H1 (cell line): ENCODE measurements at places on chromosomes 13 and 19. TPM values are rescaled to one million over a fixed set of nuclear protein-coding genes. Genes with fewer than 3 reads are reported as not detected.

RGCC gene
- total RNA-seq = 0.41 and 0.46 TPM in 2 replicates

- no peak overlapping the region for H3K4me3 ChIP-seq
- no peak overlapping the region for H3K27ac ChIP-seq
- no peaks in the 10 kb centered on the region for H3K27me3 ChIP-seq
- no peak for DNase-seq
- H3K4me1 ChIP-seq = peaks cover 6% of the 10 kb centered on the region
Measured at GRCh38 chr13:43140985-43141384, 117.6 kb downstream of the DNAJC15 start.

DNA sequence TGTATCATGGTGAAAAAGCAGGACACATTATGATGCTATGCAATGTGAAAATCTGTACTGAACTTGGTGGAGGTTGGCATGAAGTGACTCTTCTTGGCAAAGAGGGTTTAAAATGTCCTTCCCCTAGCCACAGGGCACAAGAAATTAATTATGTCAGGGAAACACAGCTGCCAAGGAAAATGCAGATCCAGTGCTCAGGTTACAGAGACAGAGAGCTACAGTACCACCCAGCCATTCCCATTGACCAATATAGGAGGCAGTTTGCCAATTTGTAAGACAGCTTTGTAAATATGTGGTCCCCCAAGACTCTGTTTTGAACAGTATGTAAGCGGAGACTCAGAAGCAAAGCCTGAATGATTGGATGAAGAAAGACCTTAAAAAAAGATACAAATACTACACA lies 69.4 kb upstream of the KLF12 start:
- H3K27me3 ChIP-seq = no peaks in the 10 kb centered on the region
- no peaks in the 10 kb centered on the region for H3K36me3 ChIP-seq

DNA sequence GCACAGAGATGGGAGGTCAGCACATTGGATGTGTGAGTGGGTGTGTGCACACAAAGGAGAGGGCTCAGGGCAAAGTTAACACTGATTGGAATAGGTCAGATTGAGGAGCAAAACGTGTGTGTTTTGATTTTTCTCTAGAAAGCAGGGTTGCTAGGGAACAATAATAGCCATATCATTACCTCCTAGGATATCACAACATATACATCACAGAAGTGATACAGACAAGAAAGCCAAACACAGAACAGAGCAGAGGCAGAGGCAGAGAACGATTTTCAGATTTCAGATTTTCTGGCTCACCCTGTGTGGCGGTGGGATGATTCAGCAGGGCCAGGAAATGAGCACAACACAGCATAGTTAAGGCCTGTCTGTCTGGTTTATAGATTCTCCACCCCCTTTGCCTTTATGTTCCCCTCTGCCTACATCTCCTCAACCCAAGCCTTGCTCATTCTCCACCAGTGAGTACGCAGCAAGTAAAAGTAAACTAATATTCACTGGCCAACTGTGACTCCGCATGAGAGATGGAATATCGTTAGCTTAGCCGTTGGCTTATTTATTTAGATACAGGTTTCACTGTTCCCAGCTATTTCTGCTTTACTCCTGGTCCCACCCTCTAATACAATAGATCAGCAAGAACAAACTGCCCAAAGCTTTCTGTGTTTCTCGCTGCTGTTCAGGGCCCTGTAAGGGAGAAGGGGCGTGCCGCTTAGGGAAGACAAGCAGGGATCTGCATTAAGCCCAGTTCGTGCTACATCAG lies 182.7 kb upstream of the TSC22D1 start:
- H3K27me3 ChIP-seq = no peaks in the 10 kb centered on the region
- H3K36me3 ChIP-seq = no peaks in the 10 kb centered on the region
- DNase-seq = no peak
- H3K27ac ChIP-seq = no peak overlapping the region
- H3K4me1 ChIP-seq = no peaks in the 10 kb centered on the region
- no peak overlapping the region for H3K4me3 ChIP-seq

MIA gene
- total RNA-seq = not detected in 2 replicates

SGCG gene
- not detected in 2 replicates for total RNA-seq

DNA sequence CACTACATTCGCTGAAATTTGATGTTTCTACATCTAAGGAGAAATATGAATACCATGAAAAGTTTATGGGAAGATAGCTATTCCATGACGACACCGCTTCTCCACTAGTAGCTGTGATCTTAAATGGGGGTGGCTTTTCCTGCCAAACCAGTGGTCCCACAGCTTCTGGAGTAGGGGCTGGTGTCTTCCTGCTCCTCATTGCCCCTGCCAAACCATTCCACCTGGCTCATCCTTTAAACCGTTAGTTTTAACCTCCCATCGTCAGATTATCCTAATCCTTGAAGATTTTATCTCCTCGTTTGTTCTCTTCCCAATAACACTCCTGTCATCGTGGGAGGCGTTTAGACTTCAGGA lies 568 bp upstream of the ZNF230 start:
- no peak for DNase-seq
- no peak overlapping the region for H3K27ac ChIP-seq
- no peaks in the 10 kb centered on the region for H3K27me3 ChIP-seq
- H3K4me3 ChIP-seq = peak overlapping the region; percentile 89
- H3K36me3 ChIP-seq = no peaks in the 10 kb centered on the region

ADGRL1 gene
- total RNA-seq = 112 and 119 TPM in 2 replicates

DNA sequence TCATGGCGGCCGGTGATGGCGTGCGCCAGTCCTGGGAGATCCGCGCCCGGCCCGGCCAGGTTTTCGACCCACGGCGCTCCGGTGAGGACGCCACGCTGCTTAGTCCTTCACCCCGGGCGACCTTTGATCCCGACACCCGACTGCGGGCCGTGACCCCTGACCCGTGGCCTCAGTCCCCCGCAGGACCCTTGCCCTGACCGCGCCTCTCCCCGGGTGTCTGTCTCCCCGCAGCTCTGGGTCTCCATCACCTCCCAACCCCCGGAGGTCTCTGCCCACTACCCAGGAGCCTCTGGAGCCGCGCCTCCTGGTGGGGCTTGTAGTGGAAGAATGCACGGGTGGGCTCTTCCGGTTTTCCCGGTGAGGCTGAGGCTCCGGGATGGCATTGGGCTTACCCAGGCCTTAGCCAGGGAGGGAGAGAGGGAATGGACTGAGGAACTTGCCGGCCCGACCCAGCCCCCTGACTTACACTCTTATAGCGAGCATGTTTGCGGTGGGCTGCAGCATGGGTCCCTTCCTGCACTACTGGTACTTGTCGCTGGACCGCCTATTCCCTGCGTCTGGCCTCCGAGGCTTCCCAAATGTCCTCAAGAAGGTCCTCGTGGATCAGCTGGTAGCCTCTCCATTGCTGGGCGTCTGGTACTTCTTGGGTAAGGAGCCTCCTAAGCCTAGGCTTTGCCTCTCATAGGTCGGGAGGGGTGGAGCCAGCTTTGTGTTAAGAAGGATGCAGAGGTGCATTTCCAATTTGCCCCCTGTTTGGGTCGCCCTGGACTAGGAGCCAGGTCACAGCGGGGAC lies 566 bp downstream of the MPV17L2 start:
- peak overlapping the region; percentile 85 for H3K4me3 ChIP-seq
- DNase-seq = no peak
- H3K36me3 ChIP-seq = peaks cover 7% of the 10 kb centered on the region
- H3K4me1 ChIP-seq = peaks cover 10% of the 10 kb centered on the region

GRCh38 chr13:51331354-51331861 lies 8.1 kb upstream of the SERPINE3 start:
- H3K36me3 ChIP-seq = no peaks in the 10 kb centered on the region
- peaks cover 2% of the 10 kb centered on the region; the same call in 1 of the 2 replicates for H3K4me1 ChIP-seq
- no peak overlapping the region for H3K27ac ChIP-seq
- H3K27me3 ChIP-seq = no peaks in the 10 kb centered on the region; the same call in 1 of the 2 replicates
- H3K4me3 ChIP-seq = no peak overlapping the region

XAB2 gene
- 49.4 and 51.4 TPM in 2 replicates for total RNA-seq

GRCh38 chr19:18433735-18434398 lies 4.1 kb downstream of the ISYNA1 start:
- DNase-seq = no peak

GRCh38 chr13:23636360-23636759 lies 66.1 kb downstream of the TNFRSF19 start:
- H3K4me3 ChIP-seq = no peak overlapping the region
- no peak overlapping the region for H3K27ac ChIP-seq
- DNase-seq = no peak
- H3K36me3 ChIP-seq = no peaks in the 10 kb centered on the region

GRCh38 chr13:69292789-69293425 lies 814.7 kb upstream of the ATXN8OS start:
- no peaks in the 10 kb centered on the region for H3K4me1 ChIP-seq
- H3K27me3 ChIP-seq = no peaks in the 10 kb centered on the region
- H3K27ac ChIP-seq = no peak overlapping the region
- H3K4me3 ChIP-seq = no peak overlapping the region
- H3K36me3 ChIP-seq = no peaks in the 10 kb centered on the region

PEX11G gene
- 1.8 and 2.1 TPM in 2 replicates for total RNA-seq
